Neural crest cell (in vitro differentiated cells): ENCODE measurements at places on chromosomes 6 and 20.
A peak's percentile ranks its signal among the peaks of the same experiment; 100 is the strongest.

- no peak for DNase-seq
Measured at GRCh38 chr6:55282115-55282514, 45.2 kb upstream of the GFRAL start.

GRCh38 chr6:164211254-164211653 lies 796.7 kb downstream of the QKI start:
- DNase-seq = no peak

- DNase-seq = no peak
Measured at GRCh38 chr6:32816746-32817204, at the start of gene HLA-DOB. HLA-DOB (minus strand) TSS chr6:32817002; CDS start chr6:32816951, 51 bp downstream.

- no peak for DNase-seq
Measured at GRCh38 chr6:4613381-4613780, 162.8 kb upstream of the CDYL start.

- DNase-seq = no peak
Measured at GRCh38 chr20:8487696-8488095, 355.6 kb downstream of the PLCB1 start.

GRCh38 chr6:114580882-114581281 lies 238.1 kb upstream of the HS3ST5 start:
- DNase-seq = no peak

DNA sequence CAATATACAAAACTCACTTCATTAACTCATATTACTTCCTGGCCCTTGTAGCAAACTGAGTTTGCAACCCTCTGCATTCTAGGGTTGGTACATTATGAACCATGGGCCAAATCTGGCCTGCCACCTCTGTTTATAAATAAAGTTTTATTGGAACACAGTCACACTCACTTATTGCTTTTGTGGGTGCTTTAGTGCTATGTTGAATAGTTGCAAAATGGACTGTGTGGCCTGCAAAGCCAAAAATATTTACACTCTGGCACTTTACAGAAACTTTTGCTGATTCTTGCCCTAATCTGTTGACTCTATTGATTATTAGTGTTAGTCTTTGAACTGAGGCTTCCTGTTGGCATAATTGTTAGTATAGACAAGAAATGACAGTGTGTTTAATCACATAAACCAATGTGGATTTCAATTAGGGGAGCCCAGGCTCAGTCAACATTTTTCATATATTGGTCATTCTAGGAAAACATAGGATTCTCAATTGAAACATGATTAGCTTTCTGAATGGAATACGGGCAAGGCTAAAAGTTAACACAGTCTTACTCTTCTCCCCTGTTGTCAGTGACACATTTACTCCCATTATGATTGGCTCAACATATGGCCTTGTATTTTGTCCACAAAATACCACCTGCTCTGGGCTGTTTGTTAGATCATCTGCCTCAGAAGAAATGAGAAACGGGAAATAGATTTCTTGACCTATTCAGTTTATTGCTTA lies 241.9 kb upstream of the ZFP64 start:
- DNase-seq = no peak

DNA sequence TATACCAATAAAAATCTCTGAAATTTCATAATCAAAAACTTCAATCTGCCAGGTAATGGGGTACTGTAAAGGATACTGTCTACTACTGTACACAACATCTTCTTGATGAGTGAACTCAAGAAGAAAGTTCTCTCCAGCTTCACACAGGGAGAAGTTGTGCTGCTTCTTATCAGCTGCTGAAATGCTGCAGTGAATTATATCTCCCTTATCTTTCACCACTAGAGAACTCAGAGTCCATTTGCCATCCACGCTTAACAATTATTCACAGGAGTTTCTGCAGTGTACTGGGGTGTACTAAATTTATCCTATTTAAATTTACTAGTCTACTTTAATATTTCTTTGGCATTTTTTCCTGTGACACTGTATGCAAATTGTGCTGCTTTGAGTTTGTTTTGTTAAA lies 384.8 kb downstream of the TFAP2B start:
- no peak for DNase-seq

GRCh38 chr20:7113577-7114466 lies 346.3 kb downstream of the BMP2 start:
- peak; percentile 57 for DNase-seq

DNA sequence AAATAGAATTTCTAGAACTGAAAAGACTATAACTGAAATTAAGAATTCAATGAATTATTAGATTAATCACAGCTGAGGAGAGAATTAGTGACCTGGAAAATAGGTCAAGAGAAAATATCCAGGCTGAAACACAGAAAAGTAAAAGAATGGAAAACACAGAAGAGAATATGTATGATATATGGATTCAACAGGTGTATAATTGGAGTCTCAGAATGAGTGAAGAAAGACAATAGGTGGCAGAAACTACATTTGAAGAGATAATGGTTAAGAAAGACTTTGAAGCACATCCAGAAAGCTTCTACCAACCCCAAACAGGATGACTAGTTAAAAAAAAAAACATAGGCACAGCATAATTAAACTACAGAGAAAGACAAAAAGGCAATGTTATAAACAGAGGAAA lies 196.2 kb upstream of the ASCC3 start:
- DNase-seq = no peak

DNA sequence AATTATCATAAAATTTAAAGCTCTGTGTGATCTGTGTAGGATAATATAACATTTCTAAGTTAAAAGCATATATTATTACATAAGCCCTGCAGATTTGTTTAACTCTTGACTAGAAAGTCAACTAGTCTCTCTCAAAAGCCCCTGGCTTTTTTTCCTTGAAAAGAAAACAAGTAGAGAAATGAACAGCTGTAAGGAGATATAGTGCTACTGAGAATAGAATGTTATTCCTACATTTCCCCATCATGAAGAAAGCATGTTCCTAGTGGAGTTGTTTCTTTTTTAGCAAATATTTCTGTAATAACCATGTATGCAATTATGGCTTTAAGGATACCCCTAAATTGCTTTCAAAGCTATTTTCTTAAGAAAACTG lies 37.6 kb downstream of the SHLD1 start:
- DNase-seq = no peak

GRCh38 chr20:39233755-39234154 lies 271.6 kb downstream of the DHX35 start:
- DNase-seq = no peak

GRCh38 chr6:118565311-118565960 lies 17.3 kb downstream of the PLN start:
- DNase-seq = no peak

- no peak for DNase-seq
Measured at GRCh38 chr20:19264191-19264590, 51.7 kb downstream of the SLC24A3 start.

DNA sequence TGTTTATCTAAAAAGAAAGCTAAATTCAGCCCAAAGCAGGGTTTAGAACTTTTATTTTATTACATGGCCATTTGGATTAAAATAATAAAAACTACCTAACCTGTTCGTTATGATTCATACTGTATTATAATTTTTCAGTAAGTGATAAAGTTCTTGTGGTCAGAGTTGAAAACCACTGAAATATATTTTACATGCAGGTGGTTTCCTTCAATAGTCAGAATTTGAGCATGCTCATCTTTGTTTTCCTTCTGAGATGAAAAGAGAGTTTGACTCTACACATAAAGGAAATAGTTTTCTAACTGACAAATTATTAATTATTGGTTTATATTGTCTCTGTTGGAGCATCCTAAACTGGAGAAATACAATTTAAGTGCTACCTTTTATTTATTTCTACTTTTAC lies 114.0 kb upstream of the FKBP1C start:
- no peak for DNase-seq

GRCh38 chr6:16894301-16894700 lies 133.0 kb upstream of the ATXN1 start:
- DNase-seq = no peak

- DNase-seq = no peak
Measured at GRCh38 chr6:23086100-23086499, 516.7 kb downstream of the HDGFL1 start.

DNA sequence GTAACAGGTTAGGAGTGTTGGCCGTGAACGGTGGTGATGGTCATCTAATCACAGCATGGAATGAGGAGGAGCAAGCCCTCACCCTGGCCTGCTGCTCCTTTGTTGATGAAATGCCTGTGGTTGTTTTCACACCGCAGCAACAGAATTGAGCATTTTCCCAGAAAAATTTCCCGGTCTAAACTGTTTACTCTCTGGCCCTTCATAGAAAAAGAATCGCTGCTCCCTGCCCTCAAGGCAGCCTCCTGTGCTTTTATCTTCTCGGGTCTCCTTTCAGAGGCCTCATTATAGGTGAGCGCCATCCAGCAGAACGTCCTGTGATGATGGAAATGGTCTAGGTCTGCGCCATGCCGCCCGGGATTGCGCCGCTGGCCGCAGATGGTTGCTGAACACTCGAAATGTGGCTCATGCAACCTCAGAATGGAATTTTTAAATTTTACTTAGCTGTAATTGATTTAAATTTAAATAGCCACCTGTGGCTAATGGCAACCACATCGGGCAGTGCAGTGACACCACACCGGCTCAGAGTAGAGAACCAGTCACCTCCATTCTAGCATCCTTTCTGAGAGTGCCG lies 30.2 kb downstream of the PHACTR3 start:
- no peak for DNase-seq

GRCh38 chr20:35018590-35019371 lies 63.1 kb downstream of the MYH7B start:
- no peak for DNase-seq

DNA sequence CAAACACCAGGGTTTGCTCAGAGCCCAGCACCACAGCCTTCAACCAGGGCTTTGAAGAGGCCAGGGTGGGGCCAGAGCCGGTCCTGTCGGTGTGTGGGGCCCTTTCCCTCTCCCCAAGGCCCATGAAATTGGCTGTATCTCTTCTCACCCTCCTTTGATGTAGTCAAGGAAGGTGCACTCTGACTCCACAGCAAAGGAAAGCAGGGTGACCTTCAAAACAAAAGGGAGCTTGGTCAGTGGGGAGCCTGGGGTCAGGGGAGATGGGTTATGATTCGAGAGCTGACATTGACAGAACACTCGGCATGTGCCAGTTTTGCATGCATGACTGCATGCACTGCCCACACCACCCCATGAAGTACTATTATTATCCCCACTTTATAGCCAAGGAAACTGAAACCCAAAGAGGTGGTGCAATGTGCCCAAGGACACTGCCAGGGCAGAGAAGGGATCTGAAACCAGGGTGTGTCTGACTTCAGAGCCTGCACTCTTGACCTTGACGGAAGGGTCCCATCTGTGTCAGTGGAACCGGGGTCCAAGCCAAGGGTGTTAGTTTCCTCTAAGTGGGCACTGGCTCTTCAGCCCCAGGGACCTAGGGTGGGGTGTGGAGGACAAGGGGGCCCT lies 55.4 kb downstream of the RAB44 start:
- no peak for DNase-seq
